Frontal cortex (tissue), 4 donors: ENCODE measurements at places on chromosomes 16 and 17. TPM values are rescaled to one million over a fixed set of nuclear protein-coding genes. Genes with fewer than 3 reads are reported as not detected.

FOXF1 gene
- 0.41 TPM for total RNA-seq

PRSS8 gene
- not detected for total RNA-seq

TERB1 gene
- total RNA-seq, result 0.41 TPM

MYADML2 gene
- total RNA-seq, result 0.41 TPM

ABI3 gene
- 0.41 TPM for total RNA-seq

CX3CL1 gene
- 4.9 TPM for total RNA-seq

EVPLL gene
- not detected for total RNA-seq

LDHD gene
- total RNA-seq, result 2.0 TPM

TBC1D10B gene
- 25.3 TPM for total RNA-seq

TRIM72 gene
- 1.2 TPM for total RNA-seq

SPIRE2 gene
- 14.7 TPM for total RNA-seq

SPECC1 gene
- total RNA-seq, result 55.4 TPM

SERPINF2 gene
- not detected for total RNA-seq

TNRC6C gene
- 26.9 TPM for total RNA-seq

COX6A2 gene
- not detected for total RNA-seq
